Activated CD4-positive, alpha-beta T cell treated with anti-CD3 and anti-CD28 coated beads, Interleukin-10, Interleukin-2, amounts not matched to agents 100 ng/mL and 50 ng/mL, durations not matched to agents 16 hours and 8 hours (primary cell): ENCODE measurements at places on chromosomes 3 and 15.

DNA sequence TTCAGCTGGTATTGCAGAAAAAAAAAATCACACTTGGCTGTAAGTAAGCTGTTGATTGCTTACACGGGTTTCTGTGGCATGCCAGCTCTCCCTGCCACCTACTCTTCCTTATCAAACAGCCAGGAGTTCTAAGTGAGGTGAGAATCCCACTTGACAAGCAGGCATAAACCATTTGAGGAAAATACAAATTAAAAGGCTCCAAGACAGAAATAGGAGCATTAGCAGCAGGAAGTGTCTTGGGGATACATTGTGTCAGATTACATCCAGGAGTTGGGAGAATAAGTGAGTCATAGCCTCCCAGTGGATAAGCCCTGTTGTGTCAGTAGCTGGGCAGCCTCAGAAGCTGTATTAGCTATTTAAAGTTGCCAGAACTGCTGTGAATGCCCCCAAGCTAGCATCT lies 256.0 kb downstream of the CNTN4 start:
- no peak for DNase-seq

DNA sequence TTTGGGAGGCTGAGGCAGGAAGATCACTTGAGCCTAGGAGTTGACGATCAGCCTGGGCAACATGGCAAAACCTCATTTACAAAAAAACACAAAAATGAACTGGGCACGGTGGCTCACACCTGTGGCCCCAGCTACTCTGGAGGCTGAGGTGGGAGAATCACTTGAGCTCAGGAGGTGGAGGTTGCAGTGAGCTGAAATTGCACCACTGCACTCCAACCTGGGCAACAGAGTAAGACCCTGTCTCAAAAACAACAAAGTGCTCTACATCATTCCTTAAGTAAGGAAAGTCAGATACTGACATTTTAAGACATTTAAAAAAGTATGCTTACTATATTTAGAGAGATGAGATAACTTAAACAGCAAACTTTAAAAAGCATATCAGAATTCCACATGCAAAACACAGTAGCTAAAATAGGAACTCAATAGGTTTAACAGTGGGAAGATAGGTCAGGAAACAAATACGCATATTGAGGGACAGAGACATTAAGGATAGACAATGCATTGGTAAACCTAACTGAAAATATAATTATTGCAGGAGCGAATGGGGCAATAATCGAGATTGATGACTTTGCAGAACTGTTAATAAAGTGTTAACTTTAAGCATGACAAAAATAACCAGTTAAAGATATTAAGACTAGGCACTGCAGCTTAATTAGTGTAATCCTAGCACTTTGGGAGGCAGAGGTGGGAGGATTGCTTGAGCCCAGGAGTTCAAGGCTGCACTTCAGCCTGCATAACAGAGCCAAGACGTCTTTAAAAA lies 32.1 kb downstream of the MORF4L1 start:
- no peak for DNase-seq

DNA sequence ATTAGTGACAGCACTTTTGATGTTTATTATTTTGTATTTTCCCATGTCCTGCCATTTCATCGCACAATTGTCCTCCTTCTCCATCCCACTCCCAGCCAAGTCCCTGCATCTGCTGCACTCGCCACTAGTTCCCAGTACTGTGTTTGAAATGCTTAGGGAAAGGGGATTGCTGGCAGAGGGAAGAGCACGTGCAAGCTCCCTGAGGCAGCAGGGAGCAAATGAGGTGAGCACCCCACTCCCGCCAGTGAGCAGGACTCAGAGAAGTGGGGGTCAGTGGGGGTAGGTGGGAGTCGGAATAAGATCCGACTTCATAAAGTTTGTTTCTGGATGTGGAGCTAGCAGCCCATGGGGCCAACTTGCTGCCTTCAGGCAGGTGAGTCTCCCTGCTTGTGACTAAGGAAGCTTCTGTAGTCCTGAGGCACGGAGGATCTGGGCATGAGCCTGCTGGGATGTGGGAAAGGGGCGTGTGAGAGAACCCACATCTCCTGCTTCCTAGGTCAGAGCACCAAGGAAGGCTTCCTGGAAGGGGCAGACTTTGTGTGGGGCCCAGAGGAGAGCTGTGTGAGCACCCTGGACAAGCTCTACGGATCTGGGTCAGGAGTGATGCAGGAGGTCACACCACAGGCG lies 99.7 kb upstream of the TLE3 start:
- DNase-seq = no peak

- no peak for DNase-seq
Measured at GRCh38 chr3:176490357-176490756, 706.9 kb downstream of the TBL1XR1 start.

DNA sequence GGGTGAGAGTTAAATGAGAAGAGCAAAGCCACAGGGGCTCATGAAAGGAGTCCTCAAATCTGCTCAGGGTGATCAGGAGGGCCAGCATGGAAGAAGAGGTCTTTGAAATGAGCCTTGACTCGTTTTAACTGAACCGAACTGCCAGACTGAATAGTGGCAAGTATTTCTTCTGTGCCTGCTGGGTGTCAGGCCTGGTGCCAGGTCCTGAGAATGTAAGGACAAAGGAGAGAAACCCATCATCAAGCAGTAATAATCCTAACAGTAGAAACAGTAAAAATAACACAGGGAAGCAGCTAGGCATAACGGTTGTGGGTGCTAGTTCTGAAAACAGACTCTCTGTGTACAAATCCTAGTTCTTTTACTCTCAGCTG lies 40.4 kb upstream of the SMAD3 start:
- DNase-seq = no peak

DNA sequence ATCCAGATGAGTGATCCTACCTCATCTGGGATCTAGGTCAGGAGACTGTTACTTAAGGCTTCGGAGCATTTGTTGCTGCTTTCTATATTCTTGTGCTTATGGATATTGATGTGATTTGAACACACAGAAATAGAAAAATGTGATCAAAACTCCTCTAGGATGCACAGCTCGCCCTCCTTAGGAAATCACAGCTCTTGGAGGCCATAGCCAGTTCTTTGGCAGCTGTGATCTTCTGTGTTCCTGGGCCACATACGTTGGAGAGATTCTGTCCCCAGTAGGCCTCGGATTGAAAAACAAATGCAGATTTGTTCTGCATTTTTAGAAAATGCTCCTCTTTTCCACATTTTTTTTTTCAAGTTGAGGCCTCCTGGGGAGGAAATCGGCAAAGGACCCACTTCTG lies 437.4 kb upstream of the THBS1 start:
- no peak for DNase-seq

- no peak for DNase-seq
Measured at GRCh38 chr15:62648954-62649353, 393.6 kb upstream of the TPM1 start.

- DNase-seq = no peak
Measured at GRCh38 chr3:131109156-131109555, 82.5 kb downstream of the NEK11 start.

GRCh38 chr3:129036222-129037092 lies 24.1 kb upstream of the GP9 start:
- no peak for DNase-seq

- no peak for DNase-seq
Measured at GRCh38 chr15:91235376-91235775, 135.3 kb downstream of the SV2B start.

DNA sequence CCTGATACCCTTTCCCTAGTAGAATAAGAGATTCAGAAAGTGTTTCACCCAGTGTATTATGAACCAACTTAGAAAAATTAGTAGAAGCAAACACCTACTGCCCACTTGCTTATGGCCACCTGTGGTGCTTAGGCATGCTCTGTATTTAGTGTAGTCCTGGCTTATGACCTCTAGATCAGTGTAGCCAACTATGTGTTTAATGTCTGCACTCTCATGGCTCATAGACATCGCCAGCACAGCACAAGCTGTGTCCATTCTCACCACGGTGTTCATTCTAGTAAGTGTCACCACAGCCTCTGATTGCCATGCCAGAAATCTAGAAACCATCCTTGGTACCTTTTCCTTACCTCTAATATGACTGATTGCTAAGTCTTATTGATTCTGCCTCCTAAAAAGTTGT lies 14.3 kb downstream of the ASB7 start:
- DNase-seq = no peak

GRCh38 chr3:194206320-194206719 lies 70.4 kb downstream of the HES1 start:
- no peak for DNase-seq

- DNase-seq = no peak
Measured at GRCh38 chr3:126438746-126439145, 36.9 kb downstream of the ZXDC start.

GRCh38 chr3:35663471-35663870 lies 24.1 kb downstream of the ARPP21 start:
- DNase-seq = no peak

- DNase-seq = no peak
Measured at GRCh38 chr3:186512570-186513302, 31.4 kb downstream of the CRYGS start.

DNA sequence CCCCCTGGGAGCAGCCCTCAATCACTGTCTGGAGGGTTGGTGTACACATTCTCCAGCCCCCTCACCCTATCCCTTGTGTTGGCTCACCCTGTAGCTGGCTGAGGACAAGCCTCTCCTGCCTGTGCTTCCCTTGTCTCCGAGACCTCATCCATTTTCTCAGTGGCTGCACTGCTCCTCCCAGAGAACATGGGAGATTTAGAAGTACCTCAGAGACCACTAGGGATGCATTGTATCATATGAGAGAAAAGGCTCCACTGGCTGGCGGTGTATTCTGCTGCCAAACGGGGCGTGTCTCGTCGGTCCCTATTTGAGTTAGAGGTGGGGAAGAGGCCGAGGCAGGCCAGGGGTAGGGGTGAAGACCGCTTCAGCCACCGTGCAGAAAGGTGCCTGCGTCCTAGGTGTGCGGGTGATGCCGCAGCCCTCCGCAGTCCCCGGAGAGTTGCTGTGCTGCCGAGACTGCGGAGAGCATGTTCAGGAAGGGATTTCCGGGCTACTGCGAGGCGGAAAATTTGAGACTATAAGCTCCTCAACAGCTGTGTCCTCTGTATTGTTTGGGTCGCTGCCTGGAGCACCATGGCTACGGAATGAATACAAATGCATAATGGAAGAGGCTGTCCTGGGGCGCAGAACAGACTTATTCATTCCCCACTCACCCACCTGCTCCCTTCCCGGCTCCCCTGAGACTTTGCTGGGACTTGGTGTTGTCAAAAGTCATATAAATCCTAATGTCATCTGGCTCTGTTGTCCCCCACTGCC lies 43.8 kb downstream of the SPSB4 start:
- no peak for DNase-seq

DNA sequence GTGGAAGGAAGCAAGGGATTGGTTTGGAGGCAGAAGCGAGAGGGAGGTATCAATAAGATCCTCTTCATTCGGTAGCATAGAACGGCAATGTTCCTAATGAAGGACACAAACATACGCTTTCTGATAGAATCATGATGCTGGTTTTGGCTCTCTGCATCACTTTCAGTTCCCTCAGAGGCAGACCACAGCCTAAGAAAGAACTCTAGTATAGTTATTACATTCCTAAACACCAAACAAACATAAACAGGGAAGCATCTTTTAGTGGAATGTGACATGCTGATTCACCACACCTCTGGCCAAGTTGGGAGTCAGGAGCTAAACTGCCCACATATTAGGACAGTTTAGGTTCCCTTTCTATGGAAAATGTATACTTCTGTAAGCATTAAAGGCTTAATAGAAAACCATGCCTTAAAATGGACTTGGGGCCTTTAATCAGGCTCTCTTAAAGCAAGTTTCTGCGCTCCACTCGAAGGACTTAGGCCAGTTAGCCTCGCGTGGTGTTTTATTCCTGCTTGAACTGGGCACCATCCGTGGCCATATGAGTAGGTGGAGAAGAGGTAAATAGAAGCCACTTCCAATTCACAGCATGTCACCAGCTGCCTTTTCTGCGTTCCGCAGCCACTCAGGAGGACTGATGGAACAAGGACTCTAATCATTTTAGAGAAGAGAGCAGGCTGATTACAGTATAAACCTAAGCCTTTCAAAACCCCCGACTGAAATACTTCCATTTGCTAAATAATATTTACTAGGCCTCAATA lies 53.7 kb downstream of the CD47 start:
- DNase-seq = no peak

DNA sequence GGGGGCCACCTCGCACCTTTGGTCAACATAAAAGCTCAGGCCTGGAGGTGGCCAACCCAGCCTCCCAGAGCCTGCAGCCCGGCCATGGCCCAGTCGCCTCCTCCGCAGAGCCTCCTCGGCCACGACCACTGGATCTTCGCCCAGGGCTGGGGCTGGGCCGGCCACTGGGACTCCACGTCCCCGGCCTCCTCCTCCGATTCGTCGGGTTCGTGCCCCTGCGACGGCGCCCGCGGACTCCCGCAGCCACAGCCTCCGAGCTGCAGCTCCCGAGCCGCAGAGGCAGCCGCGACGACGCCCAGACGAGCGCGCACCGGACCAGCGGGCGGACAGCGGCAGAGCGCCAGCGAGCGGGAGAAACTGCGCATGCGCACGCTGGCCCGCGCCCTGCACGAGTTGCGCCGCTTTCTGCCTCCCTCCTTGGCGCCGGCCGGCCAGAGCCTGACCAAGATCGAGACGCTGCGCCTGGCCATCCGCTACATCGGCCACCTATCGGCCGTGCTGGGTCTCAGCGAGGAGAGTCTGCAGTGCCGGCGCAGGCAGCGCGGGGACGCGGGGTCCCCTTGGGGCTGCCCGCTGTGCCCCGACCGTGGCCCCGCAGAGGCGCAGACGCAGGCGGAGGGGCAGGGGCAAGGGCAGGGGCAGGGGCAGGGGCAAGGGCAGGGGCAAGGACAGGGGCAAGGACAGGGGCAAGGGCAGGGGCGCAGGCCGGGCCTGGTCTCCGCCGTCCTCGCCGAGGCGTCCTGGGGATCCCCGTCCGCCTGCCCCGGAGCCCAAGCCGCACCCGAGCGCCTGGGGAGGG lies at the start of gene MESP2:
Gene MESP2 (plus strand): TSS at position 59 of the 799 bp plus-strand sequence. CDS start 26 bp downstream, at position 85.
- peak; percentile 67 for DNase-seq

- no peak for DNase-seq
Measured at GRCh38 chr15:92068121-92068520, 214.6 kb downstream of the SLCO3A1 start.

DNA sequence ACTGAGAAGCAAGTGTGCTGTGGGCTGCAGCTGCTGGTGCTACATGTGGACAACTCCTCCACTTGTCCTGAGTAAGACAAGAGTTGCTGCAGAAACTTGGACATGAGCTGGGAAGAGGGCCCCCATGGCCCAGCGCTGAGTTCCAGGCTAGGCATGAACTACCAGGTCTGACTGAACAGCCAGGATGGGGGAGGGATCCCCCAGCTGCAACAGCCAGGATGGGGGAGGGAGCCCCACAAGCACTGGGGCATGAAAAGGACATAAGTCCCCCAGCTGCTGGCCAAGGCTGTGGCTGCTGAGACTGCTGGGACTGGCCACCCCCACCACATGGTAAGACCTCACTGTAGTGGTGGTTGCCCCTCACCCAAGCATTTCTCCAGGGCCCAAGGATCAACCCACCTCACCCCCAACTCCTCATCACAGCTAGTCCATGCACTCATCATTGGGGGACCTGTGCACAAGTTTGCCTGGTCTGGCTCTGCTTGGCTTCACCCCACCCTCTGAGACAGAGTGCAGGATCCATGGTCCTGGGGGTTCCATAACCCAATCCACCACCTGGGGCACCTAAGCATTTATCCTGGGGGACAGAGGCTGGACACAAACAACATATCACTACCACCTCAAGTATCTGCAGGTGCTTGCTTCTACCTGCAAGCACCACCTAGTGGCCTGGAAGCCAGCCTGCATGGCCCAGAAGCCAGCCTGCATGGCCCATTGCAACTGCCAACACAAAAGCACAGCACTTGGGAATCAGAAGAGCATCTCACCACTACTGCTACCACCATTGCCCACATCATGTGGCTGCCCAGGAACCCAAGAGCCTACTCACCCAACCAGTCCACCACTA lies 84.5 kb upstream of the STT3B start:
- DNase-seq = peak; percentile 54
